ENCODE measurements at places on chromosomes 4 and X.
A peak's percentile ranks its signal among the peaks of the same experiment; 100 is the strongest.

DNA sequence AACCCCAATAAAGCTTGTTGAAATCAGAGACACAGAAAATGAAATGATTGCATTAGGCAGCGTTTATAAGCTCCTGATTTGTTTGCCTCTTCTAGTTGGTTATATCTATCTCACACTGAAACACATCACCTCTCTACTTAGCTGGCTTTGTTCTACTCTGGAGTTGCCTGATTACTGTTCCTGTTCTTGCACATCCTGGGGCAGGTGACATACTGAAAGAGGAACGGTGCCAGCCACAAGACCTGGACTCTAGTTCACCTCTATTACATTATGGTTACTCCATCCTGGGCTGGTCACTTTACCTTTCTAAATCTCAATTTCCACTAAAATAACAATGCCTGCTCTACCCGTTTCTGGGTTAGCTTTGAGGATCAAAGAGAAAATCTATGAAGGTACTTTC lies 47.9 kb downstream of the TRIM2 start:
- DNase-seq, result no peak

DNA sequence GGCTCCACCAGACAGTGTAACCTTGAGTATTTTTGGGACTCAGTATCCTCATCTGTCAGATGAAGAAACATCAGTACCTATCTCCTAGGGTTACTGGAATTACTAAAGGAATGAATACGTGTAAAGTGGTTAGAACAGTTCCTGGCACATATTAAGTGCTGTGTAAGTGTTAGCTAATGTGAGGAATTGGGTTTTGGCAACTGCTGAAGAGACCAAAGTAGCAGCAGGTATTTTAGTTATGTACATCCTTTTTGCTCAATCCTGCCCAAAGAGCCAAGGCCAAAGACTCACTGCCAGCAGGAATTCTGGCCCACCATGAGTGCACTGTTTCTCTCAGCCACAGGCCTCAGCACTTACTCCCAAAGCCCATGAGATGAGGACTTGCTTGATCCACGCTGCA lies 16.7 kb upstream of the MCF2 start:
- no peak for DNase-seq

GRCh38 chr4:6905516-6906445 lies 3.8 kb upstream of the TBC1D14 start:
- no peak for DNase-seq

DNA sequence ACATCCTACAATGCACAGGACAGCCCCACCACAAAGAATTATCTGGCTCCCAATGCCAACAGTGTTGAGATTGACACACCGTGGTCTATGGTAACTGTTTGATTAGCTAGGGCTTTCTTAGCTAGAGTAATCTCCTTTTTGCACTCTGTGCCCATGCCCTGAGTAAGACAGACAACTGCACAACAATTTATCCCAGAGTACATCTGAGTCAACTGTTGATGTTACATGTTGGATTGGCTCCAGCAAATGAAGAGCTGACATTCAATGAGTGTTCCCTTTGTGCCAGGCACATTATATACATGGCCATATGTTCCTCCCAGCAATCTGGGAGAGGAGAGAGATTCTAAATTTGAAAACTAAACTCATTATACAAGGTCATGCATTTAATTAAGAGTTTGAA lies 3.9 kb upstream of the FAM9C start:
- no peak for DNase-seq

- peak; percentile 44 for DNase-seq
Measured at GRCh38 chr4:24770032-24770584, 25.3 kb upstream of the SOD3 start.

Measured in DMS53 (cell line).